ENCODE measurements at places on chromosomes 4 and X. TPM values are rescaled to one million over a fixed set of nuclear protein-coding genes. Genes with fewer than 3 reads are reported as not detected.

DNA sequence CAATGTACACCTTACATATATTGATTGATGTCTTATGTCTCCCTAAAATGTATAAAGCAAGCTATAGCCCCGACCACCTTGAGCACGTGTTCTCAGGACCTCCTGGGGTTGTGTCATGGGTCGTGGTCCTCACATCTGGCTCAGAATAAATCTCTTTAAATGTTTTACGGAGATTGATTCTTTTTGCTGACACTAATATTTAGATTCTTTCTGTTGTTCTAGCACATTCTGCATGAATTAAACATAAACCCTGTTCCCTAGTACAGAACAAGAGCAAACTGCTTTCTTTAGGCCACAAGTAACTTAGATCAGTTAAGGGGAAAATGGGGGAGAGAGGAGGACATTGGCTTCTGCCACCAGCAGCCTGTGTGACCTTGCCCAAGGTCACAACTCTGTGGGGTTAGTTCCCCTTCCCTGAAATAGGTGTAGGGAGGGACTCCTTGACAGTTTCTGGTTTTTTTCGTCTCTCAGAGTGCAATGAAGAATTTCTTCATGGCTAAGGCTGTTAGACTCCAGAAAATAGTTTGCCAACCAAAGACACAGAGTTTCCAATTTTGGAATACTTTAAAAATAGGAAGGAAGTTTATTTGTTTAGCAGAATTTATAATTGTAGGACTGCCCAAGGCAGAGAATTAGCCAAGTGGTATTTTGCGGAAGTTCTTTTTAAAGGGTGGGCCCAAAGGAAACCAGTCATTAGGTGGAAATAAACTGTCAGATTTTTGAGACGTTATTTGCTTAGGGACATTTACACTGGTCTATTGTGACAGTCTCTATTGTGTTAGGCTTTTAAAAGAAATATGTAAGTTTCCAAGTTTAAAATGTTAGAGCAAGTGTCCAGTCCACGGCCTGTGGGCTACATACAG is 29.4 kb downstream of the PTTG2 start:
- DNase-seq: no peak

DNA sequence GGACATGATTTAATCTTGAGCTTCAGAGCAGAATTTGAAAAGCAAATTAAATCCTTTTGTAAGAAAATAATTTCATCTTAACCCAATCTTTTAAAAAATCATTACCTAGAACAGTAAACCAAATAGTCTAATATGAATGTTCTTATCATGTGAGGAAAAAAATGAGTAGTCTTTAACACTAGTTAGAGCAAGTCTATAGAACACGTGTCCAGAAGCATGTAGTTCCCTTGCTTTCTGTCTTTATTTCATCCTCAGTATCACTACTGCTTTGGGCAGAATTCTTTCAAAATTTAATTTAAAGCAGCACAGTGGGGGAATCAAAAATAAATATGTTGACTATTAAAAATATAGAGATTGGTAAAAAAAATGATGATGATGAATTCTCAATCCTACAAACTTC is 2.1 kb downstream of the RBM47 start:
- DNase-seq: peak; percentile 53

- DNase-seq: no peak
Measured at GRCh38 chrX:20352504-20352903, 85.8 kb upstream of the RPS6KA3 start.

RBM46 gene
- 0.53 TPM for total RNA-seq

DNA sequence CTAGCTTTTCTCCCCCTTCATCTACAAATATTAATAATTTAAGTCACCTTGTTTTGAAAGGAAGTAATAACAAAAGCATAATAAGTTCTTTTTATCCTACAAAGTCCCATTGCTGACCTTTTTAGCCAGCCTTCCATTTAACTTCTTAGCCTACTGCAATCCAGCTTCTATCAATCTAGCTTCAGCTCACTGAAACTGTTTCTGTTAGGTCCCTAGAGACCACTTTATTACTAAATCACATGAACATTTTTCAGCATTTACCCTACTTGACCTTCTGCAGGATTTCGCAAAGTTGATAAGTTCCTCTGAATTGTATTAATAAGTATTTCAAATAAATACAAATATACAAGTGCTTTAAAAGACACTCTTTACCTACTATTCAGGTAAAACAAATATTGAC is 186.5 kb downstream of the ANTXR2 start:
- DNase-seq: no peak

DNA sequence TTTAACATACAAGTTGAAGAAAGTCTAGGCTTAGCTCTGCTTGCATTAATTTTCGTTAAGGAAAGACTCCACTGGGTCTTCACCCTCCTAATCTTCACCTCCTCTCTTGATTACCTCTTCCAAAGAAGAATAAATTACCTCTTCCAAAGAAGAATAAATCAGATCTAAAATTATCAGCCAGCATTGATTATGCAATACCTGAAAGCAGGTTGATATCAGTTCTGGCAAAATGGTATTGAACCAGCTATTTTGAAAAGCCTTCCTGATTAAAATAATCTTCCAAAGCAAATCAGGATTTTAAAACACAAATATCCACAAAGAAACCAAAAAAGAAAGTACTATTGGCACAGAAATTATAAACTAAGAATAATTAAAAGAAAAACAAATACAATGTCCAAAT is 36.9 kb downstream of the CDKL2 start:
- no peak for DNase-seq

- DNase-seq: no peak
Measured at GRCh38 chr4:153832720-153833287, 43.9 kb upstream of the SFRP2 start.

GLRA2 gene
- not detected for total RNA-seq

ARHGAP4 gene
- total RNA-seq: 0.79 TPM

DNA sequence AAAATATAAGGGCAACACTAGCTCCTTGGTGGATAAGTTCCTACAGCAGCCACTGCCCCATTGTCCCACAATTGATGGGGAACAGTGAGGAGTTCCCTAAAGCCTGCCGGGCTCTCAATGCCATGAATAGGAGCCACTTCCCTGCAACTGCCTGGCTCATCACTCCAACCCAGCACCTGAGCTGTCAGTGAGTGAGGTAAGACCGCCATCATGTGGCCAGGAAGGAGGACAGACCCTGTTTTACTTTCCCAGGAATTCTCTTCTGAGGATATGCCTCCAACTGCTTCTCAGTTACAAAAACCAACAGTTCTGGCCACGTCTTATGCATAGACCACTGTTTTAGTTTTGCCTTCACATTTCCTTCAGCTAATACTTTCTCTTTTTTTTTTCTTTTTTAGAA is 45.5 kb downstream of the SRPX start:
- DNase-seq: peak; percentile 33

DNA sequence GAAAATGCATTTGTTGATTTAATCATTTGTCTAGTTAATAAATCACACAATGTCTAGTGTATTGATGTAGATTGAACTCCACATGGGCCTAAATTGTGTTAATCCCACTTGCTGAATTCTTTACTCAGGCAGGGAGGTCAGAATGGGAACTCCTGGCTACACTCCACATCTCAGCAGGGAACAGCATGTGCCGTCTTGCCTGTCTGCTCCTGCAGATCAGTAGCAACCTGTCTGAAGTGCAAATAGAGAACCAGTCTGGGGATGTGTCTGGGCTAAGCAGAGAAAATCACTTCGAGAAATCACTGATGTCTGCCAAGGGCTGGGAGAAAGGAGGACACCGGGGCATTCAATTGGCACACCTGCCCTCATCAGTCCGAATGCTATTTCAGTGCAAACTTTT is 16.5 kb upstream of the MXRA5 start:
- DNase-seq: peak; percentile 86

DNA sequence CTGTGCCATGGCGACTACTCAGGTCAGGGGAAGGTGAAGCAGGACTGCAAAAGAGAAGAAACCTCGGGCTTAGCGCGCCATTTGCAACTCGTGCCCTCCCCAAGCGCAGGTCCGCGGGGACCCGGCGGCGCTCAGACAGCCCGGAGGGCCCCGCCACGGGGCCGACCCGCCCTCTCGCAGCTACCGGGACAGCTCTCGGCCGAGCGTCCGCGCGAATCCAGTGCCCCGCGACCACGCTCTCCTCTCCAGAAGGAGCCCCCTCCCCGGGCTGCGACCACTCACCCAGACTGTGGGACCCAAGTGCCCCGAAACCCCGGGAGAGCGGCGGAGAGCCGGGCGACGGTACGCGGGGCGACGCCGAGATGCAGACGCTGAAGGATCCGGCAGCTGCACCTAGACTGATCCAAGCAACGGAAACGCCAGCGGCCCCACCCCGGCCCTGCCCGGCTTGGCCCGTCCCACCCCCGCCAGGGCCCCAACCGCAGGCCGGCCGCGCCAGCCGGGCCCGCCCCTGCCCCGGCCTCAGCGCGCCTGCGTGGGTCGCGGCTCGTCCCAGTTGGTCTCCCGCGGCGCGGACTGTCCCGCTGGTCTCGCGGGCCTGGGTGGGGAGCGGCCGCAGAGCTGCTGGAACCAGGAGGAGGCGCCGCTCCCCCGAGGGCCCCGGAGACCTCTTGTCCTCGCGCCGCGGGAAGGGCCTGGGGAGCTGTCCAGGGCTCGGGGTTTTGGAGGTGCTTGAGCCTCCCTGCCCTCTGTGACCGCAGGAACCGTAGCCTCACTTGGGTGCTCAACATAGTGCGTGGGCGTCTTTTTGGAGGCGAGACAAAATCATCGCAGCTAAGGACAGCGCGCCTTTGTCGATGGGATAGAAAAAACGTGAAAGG is at the start of gene ANXA5:
TSS of gene ANXA5 (minus strand) at position 400 of the 881 bp plus-strand sequence. CDS start at position 9, 391 bp downstream.
- DNase-seq: peak; percentile 66

DCAF4L1 gene
- 0.26 TPM for total RNA-seq

- no peak for DNase-seq
Measured at GRCh38 chr4:40826821-40827220, 77.1 kb downstream of the NSUN7 start.

AGTR2 gene
- total RNA-seq: not detected

GRCh38 chrX:132114607-132115006 is 13.2 kb downstream of the FRMD7 start:
- no peak for DNase-seq

DNA sequence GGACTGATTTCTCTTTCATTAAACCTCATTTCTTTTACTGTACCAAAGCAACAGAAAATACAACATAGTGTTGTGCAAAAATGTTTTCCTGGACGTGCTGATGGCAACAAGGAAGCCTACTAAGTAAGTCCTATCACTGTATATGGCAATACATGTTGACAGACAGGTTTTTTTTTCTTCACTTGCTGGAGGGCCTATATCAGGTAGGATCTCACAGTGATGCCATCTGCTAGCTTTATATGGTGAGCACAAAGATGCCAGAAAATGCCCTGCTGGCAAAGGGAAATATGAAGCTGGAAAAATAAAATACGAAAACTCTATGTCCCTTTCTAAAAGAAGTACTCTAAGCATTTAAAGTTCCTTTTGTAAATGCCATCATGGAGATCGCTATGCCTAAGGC is 119.0 kb upstream of the PDLIM3 start:
- DNase-seq: peak; percentile 44

TEC gene
- total RNA-seq: 2.8 TPM

- DNase-seq: peak; percentile 39
Measured at GRCh38 chrX:75151827-75152592, 4.1 kb downstream of the ABCB7 start.
